H54 (cell line): ENCODE measurements at places on chromosomes 7 and 10.

DNA sequence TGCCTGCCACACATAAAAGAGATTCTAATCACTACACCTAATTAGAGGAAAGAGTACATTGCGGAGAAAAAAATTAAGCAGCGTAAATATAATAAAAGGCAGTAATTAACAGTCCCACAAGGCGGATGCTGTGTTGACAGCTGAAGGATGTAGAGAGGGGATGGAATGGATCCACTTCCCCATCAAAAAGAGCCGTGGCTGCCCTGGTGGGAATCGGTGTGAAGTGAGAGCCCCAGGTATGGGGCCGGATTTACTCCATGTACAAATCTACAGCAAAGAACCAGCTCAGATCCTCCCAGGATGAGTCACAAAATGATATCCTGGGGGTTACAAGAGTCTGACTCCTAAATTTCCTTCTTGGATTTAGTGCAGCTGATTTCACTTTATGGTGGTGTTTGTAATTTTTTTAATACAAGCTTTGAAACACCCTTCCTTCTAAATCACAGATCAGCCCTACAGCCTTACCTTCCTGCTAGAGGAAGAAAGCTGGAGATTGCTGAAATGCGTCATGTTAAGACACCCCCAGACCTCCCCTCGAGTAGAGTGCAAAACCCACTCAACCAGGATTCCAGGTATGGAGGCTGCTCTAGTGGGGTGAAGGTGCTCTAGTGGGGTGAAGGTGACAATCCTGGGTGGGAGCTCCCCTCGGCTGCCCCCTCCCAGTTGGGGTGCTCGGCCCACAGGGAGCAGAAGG, 398.4 kb downstream of the PLXNA4 start:
- peak; percentile 22 for DNase-seq

DNA sequence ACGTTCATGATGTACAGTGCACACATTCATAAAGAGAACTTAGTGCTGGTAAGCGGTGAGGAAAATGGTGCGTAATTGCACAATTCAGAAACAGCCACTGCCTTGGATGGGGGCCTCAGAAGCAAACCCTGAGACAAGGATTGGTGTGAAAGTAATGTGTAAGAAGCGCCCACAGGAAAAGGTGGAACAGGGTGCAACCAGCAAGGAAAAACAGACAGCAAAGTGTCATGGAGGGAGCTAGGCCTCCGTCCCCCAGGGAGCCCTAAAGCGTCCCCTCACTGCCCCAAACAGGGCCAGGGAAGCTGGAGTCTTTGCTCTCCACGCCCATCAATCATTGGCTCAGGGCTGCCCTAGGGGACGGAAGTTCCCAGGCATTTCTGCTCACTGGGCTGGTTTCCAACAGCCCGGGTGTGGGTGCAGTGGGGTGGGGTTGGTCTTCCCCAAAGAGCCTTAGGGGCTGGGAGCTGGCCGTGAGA, 9.6 kb upstream of the C10orf105 start:
- peak; percentile 50 for DNase-seq

DNA sequence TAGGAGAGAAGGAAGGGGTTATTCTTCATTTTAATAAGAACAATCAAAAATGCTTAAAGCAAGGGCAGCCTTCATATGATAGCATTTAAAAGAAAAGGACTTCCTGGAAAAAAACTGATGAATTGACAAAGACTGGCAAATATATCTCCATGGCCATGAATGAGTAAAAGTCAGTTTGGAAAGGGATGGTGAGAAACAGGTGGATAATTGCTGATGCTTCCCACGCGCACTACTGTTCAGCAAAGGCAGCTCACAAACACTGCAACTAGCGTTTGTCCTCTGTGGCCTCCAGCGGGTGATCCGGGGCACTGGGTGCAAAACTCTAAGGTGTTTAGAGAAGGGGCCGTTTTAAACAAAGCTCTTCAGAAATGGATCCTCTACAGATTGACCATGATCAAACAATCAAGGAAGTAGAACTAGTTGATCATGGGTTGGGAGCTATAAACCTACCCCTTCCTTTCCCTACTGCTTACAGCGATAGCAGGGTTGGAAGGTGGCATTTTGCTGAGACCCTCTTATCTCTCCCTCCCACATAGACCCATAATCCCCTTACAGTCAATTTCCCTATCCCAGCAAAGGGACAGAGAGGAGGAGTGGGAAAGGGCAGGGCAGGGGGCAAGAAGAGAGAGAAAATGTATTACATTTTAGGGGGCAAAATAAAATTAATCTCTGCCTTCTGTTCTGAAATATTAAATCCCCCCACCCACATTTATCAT, 53.8 kb downstream of the SMURF1 start:
- DNase-seq, result no peak

DNA sequence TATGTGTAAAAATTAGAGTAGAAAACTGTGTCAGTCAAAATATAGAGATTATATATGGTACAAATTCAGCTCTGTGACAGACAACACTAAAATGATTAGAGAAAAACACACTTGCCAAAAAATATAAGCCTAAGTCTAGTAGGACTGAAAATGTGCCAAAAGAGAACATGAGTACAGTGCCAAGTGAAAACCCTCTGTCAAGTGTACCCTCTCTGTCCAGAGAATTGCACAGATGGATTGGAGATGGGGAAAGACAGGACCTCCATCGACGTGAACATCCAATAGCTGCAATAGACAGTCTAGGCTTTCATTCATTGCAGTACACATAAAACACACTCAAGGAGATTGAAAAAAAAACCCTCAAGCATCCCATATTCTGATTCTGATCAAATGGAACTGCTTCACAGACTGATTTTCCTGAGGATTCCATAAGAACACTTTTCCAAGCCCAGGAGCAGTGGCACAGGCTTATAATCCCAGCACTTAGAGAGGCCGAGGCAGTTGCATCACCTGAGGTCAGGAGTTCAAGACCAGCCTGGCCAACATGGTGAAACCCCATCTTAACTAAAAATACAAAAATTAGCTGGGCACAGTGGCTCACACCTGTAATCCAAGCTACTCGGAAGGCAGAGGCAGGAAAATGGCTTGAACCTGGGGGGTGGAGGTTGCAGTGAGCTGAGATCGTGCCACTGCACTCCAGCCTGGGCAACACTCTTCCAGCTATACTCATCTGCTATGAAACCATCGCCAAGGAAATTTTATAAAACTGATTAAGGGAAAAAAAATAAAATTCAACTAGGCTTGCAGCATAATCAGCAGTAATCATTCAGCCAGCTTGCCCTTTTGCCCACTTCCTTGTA, 110.0 kb upstream of the TRIM24 start:
- DNase-seq, result no peak

GRCh38 chr7:47414342-47415317, 167.3 kb downstream of the TNS3 start:
- no peak for DNase-seq

GRCh38 chr7:25954395-25954794, 197.6 kb upstream of the NFE2L3 start:
- DNase-seq, result no peak

GRCh38 chr7:111090846-111091245, at the start of gene LRRN3:
Gene LRRN3 (plus strand): TSS chr7:111091127. CDS start chr7:111122773, 31,646 bp downstream.
- DNase-seq, result no peak

- no peak for DNase-seq
These were observed 79.1 kb downstream of the VTI1A start for GRCh38 chr10:112526139-112526538.

DNA sequence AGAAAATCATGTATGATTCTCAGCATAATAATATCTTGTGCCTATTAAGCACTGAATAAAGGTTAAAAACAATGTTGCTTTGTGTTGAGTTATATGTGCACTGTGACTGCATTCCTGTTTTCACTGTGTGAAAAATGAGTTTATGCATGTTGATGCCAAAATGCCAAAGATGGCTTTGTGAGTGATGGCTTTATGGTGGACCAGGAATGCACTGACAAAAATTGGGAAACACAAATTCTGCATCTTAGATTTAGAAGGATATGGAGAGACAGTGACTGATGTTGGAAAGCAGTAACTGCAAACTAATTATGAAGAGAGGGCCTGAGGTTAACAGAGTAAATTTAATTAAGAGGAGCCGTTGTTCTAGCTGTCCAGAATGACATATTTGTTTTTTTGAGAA, 440.4 kb downstream of the KIF20B start:
- DNase-seq, result no peak

DNA sequence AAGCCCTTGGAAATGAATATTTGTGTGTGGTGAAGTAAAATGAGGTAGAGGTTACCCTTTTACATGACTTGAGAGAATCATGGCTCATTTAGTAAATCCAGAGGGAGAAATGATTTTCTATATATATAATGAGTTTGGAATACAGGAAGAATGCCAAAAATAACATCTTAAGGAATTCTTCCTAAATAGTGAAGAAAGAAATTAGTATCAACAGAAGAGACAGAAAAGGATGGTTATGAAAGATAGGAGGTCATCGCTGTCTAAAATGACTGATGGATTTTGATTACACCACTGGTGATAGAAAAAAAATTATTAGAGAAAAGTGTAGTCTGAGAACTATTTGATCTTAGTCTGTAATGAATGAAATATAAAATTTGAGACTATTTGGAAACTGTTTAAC, 283.0 kb downstream of the ADK start:
- no peak for DNase-seq

GRCh38 chr7:90957883-90958282, 306.4 kb upstream of the FZD1 start:
- no peak for DNase-seq

GRCh38 chr7:128783143-128783861, 7.7 kb upstream of the OPN1SW start:
- DNase-seq, result peak; percentile 79

DNA sequence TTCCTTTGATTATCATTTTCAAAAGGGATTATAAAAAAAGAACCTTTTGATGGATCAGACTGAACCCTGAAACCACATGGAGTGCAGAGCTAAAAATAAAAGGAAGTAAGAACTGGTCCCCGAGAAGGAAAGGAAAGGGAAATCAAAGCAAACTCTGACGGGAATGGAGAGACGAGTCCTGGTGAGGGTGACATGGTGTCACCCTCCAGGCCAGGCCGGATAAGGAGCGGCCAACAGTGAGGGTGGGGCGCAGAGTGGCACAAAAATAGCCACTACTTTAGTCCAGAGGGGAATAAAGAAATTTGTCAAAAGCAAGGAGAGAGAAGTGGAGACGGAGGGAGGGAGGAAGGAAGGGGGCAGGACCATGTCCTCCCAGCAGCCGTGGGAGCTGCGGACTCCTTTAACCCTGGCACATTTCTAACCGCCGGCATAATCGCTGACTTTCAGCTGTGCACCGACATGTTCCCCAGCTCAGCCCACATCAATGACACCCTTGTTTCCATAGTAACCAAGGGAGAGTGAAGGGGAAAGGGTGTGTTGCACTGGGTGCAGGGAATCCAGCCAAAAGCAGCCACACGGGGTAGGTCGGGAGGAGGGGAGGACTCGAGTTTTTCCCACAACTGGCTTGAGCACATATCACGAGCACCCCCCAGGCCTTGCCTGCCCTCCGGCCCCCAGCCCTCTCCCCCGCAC, 29.7 kb downstream of the TRIM8 start:
- DNase-seq, result no peak

DNA sequence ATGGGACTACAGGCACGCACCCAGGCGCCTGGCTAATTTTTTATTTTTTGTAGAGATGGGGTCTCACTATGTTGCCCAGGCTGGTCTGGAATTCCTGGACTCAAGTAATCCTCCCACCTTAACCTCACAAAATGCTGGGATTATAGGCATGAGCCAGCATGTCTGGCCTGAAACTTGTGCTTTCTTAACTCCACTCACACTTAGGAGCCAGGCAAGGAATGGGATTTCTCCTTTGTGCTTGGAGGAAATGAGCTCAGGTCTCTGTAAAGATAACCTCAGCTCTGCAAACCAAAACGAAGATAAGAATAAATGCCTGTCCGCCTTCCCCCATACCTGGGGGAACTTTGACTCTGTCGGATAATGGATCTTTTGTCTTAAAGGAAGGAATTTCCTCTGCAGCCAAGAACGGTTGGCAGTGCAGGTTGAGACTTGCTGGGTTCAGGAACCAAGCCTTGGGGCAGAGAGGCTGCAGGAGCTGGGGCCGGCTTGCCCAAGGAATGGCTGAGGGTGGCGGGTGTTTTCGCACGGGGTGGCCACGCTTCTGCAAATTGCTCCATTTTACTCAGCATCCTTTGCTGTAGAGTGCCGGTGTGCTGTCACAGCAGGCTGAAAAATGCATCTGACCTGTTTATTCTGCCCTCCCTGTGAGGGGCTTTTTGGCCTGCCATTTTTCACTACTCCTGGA, 174.2 kb downstream of the KIAA1217 start:
- no peak for DNase-seq

DNA sequence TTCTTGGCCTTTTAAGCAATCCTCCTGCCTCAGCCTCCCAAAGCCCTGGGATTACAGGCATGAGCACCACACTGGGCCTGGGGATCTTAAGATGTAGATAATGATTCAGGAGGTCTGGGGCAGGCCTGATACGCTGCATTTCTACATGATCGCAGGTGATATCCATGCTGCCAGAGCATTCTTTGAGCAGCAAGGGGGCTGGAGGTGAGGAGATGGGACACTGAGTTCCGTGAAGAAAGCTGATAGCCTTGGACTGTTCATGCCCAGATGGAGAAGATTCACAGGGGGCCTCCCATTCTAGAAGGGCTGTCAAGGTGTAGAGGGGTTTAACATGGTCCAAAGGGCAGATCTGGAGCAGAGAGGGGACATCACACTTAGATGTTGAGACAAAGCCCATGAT, 480.3 kb downstream of the RPS24 start:
- no peak for DNase-seq

DNA sequence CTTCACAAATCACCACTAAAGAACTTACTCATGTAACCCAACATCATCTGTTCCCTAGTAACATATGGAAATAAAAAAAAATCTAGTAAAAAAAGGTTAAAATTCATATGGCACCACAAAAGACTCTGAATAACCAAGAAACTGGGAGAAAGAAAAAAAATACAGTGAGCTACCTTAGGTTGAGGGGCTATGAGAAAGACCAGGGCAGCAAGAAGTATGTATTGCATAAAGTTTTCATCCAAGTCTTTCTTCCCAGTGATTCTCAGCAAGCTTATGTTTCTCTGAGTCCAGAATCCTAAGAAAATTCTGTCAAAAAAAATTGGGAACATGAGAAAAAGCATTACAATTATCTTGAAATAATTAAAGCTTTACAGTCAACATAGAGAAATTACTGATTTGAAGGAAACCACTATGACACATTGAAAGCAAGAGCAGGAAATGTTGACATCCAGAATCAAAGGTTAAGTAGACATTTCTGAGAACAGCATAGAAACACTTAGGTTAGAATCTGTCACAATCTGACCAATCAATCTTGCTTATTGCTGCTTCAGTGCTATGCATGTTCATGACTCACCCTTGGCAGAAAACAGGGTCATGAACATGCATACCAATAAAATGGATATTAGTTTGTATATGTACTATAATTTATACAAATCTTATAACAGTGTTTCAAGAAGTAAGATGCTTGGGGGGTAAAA, 494.0 kb upstream of the POT1 start:
- DNase-seq, result peak; percentile 2

- DNase-seq, result peak; percentile 18
These were observed 138.3 kb upstream of the ADCY1 start for GRCh38 chr7:45435846-45436245.

DNA sequence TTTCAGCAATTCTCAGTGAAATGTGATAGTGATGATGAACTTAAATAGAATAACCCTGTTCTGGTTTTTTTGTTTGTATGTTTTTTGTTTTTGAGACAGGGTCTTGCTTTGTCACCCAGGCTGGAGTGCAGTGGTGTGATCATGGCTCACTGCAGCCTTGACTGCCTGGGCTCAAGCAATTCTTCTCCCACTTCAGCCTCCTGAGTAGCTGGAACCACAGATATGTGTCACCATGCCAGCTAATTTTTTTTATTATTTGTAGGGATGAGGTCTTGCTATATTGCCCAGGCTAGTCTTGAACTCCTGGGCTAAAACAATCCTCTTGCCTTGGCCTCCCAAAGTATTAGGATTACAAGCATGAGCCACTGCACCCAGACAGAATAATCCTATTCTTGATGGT, 14.3 kb upstream of the COL17A1 start:
- no peak for DNase-seq

GRCh38 chr10:2949948-2950354, 117.4 kb upstream of the PFKP start:
- DNase-seq, result peak; percentile 23
